ENCODE measurements at places on chromosomes 3 and 15.

DNA sequence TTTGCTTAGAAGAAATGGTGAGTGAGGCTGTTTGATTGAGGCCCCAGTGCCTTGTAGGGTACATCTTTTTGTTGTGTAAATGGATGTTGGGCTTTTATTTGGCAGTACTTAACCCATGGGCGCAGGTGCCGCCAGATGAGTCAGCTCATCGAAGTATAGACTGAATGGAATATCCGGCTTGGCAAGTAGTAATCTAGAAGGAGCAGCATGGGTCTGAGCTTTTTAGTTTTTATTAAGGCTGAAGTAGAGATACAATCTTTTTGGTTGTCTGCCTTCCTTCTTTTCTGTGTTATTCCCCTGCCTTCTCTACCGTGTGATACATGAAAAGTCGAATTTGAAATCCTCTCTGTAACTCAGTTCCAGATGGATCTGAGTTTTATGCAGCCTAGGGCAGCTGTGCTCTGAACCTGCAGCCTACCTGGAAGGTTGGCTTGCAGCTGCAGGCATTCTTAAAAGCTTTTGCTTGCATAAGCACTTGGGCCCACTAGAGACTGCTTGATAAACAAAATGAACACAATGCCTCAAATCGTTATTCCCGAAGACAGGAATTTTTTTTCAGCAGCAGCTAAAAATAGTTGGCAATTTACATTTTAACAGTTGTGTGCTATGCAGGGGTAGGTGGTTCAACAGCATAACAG, 177.5 kb upstream of the CGNL1 start:
- DNase-seq, result no peak

DNA sequence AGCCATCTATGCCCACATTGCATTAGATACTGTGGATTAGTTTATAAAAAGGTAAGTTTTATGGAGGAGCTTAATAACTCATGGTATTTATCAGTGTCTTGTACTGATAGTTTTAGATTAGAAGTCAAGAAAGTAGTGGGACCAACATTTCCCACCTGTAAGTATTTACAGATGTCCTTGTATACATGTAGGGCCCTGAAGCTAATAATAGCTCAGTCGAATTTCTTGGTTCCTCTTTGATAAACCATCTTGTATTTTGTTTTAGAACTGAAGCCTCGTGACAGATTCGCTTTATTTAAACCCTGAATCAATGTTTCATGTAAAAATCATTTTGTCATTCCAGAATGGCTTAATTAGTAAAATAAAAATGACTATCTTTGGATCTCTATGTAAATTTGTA, 73.4 kb downstream of the CRYBG3 start:
- no peak for DNase-seq

DNA sequence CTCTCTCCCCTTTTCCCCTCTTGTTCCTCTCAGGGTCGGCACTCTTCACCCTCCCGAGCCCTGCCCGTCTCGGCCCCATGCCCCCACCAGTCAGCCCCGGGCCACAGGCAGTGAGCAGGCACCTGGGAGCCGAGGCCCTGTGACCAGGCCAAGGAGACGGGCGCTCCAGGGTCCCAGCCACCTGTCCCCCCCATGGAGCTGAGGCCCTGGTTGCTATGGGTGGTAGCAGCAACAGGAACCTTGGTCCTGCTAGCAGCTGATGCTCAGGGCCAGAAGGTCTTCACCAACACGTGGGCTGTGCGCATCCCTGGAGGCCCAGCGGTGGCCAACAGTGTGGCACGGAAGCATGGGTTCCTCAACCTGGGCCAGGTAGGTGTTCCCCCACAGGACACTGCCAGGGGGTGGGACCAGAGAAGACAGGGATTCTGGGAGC, 7.2 kb downstream of the FURIN start:
- no peak for DNase-seq

DNA sequence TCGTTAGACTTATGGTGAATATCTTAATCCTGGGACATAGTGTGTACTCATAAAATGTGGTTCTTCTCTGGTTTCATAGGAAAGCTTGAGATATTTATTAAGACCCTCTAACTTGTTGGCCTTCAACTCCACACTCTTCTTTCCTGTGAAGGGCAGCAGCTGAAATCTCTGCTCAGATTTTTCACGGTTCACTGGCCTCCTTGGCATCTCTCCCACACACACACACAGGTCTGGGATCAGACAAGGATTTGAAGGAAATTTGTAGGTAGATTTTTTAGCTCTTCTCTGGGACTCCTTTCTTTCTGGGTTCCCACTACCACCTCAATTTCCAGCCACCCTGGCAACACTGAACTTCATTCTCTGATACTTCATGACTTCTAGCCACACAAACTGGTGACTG, 70.2 kb downstream of the MYRIP start:
- DNase-seq, result peak; percentile 7

GRCh38 chr3:187827723-187828122, 82.5 kb upstream of the BCL6 start:
- no peak for DNase-seq

DNA sequence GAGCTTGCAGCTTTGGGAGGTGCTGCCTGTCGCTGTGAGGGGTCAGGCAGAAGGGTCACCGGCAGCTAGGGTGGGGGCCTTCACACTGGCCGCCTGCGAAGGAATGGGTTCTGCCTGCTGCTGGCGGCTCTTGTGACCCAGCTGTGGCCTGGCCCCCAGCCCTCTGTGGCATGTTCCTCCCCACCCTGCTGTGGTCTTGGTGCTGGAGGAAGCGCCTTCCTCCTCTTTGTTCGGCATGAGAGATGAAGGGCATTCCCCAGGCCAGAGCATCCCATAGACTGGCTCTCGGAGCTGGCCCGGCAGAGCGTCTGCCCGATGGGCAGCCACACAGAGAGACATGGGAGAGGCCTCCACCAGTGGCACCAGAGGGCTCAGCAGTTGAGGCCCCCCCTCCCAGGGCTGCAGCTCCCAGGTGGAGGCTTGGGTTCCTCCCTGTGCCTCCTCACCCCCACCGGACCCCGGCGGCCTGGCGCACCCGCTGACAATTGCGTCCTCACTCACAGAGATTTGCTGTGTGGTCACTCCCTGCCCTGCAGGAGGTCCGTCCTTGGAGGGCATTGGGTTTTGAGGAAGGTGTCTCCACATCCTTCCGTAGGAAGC, 162.2 kb downstream of the NSMCE3 start:
- no peak for DNase-seq

DNA sequence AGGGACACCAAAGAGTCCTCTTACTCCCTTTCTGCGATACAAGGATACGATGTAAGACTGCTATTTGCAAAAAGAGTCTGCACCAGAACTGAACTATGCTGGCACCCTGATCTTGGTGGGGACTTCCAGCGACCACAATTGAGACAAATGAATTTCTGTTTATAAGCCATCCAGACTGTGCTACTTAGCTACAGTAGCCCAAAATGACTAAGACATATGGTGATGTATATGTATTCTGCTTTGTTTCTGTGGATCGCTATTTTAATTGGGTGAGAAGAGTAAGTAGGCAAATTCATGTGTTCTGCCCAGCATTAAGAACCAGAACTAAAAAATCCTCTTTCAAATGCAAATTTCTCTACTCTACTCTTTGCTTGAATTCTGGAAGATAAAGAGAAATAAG, 720.9 kb downstream of the DIPK2A start:
- DNase-seq, result no peak

GRCh38 chr3:182848906-182849305, 55.6 kb downstream of the ATP11B start:
- no peak for DNase-seq

DNA sequence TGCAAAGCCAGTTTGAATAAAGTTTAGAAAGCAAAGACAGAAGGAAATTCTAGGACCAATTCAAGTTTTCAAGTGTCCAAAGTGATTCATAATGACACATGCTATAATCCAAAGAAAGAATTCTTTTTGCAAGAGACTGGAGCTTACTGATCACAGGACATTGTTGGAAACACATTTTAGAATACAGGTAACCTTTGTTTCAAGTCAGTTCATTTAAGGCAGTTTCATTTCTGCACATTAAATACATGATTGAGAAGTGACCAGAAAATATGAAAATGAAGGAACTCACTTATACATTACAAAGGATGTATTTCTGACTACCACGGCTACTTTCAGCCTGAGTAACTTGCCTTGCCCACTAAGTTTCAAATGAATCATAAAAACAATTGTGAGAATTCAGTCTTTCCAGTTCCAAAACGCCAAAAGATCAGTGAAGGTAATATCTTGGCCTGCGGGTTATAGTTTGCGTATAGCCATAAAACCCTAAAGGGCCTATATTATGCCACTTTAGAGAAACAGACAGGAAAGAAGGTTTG, 48.7 kb downstream of the PRICKLE2 start:
- no peak for DNase-seq

DNA sequence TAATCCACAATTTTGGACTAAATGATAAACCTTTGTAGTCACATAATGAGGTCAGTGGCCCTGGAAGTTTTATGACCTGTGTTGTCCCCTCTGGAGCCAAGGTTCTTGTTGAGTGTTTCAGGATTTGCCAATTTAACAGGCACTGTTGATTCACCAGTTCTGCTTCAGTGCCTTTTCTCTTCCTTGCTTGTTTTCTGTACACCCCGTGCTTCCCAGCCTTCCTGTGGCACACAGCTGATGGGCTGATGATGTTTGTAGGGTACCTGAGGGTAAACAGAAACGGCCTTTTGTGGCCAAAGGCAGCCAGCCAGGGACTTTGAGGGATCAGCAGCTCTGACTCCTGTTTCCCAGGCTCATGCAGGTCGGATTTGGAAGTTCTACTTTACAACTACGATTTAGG, 13.3 kb downstream of the GYG1 start:
- DNase-seq, result no peak

DNA sequence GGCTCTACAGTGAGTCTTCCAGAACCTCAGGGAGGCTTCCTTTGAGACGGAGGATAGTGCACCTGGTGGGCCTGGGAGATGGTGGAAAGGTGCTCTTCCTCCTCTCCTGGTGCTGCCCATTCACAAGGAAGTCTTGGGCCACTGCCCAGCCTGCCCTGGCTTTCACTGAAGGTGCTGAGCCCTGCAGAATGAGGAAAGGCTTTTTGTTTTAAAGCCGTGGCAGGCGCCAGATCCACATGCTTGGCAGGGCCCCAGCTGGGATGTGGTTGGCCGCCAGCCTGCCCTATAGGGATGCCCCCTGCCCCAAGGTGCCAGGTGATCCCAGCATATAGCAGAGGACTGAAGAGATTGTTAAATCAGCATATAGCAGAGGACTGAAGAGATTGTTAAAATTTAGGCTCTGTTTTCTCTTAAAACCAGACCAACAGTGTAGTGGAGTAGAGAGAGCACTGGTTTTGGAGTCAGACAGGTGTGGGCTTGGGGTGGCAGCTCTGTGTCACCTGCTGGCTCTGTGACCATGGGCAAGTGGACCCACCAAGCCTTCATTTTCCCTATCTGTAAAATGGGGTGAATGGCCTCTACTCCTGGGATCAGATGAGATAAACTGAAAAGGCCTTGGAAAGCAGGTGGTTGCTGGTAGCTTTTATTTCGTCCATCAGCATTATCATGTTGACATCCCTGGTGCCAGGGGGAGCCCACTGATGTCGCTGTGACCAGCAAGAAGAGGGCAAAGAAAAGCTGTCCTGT, 53.3 kb downstream of the SLC6A6 start:
- peak; percentile 38 for DNase-seq

- DNase-seq, result no peak
These were observed 26.6 kb downstream of the HDAC11 start for GRCh38 chr3:13506680-13507079.

- DNase-seq, result no peak
These were observed 11.8 kb downstream of the VILL start for GRCh38 chr3:38002291-38002876.

DNA sequence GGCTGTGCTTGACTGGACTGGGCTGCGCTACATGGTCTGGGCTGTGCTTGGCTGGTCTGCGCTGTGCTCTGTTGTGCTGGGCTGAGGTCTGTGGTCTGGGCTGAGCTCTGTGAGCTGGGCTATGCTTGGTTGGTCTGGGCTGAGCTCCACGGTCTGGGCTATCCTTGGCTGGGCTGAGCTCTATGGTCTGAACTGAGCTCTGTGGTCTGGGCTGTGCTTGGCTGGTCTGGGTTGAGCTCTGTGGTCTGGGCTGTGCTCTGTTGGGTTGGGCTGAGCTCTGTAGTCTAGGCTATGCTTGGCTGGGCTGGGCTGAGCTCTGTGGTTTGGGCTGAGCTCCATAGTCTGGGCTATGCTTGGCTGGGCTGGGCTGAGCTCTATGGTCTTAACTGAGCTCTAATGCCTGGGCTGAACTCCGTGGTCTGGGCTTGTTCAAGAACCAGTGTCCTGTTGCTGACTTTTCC, 92.0 kb downstream of the PLXNA1 start:
- peak; percentile 72 for DNase-seq

GRCh38 chr15:31328969-31329639, 2.5 kb downstream of the KLF13 start:
- no peak for DNase-seq

DNA sequence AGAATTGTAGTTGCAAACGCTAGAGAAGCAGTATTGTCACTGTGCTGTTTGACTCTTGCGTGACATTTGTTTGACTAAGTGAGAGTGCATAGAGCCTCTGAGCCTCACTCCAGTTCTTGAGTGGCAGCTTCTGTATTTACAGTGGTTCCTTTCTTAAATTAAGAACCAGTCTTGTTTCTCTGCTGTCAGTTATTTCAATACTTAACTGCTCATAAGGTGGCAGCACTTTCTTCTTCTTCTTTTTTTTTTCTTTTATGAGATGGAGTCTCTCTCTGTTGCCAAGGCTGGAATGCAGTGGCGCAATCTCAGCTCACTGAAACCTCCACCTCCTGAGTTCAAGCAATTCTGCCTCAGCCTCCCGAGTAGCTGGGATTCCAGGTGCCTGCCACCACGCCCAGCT, 372.1 kb downstream of the LPP start:
- DNase-seq, result peak; percentile 24

GRCh38 chr3:133371181-133371580, 28.7 kb upstream of the BFSP2 start:
- DNase-seq, result no peak

DNA sequence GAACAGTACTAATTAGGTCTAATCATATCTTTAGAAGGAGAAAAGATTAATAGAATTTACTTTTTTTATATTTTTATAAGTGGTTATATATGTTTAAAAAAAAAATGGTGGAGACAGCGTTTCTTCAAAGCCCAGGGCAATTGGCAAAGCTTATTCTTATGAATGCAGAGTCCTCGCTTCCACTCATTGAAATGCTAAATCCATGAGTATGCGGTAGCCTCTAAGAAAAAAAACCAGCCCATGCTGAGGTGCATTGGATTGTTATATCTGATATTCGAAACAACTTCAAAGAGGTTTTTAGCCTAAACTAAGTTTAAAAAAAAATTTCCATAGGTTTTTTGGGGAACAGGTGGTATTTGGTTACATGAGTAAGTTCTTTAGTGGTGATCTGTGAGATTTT, 142.8 kb downstream of the GOLIM4 start:
- no peak for DNase-seq

- peak; percentile 48 for DNase-seq
These were observed 133.6 kb upstream of the ICE2 start for GRCh38 chr15:60612400-60613048.

DNA sequence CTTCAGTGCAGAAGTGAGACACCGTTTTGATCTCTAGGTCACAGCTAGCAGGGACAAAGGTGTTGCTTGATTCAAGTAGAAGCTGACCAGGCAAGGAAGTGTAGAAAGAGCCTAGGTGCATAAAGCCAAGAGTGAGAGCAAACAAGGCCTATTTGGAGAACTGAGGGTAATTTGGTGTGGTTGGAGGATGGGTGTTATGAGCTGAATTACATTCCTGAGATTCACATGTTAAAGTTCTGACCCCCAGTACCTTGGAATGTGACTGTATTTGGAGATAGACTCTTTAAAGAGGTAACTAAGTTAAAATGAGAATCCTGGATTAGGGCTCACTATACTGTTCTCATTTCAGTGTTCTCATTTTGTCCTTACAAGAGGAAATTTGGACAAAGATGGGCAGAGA, 191.3 kb downstream of the ZMAT3 start:
- no peak for DNase-seq
